ENCODE measurements at places on chromosomes 11 and 22.

DNA sequence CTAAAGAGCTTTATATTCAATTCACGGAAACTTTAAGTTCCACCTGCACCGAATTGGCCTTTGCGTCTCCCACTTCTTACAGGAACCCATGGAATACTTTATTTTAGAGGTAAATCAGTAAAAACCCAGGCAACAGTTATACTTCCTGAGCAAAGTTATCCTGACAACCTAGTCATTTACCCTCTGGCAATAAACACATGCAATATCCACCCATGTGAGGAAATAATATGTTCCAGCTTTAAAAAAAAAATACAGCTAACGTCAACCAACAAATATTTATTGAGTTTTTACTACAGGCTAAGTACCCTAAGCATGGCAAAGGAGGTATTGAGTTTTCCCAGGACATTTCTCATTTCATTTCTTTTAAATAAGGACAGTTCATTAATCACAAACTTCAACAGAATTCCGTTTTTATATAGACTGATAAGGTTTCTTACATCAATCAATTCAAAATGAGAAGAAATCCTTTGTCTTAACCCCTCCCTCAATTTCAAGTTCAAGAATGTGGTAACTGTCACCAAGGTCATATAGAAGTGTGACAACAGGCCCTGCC lies 38.3 kb upstream of the CCDC34 start:
- DNase-seq, result no peak

DNA sequence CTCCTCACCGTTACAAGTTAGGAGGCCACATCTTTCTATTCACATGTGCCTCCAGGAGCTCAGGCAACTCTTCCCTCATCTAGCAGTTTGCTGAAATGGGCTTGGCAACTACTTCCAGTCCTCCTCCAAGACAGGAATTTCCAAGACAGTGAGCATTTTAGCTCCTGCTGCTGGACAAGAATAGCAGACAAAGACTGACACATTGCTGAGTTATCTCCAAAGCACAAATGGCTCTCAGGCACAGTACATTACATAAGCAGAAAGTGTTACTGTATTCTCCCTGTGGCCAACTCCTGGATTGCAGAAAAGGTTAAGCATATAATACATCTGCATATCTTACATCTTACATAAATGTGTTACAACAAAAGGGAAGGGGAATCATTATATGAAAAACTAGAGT lies 83.2 kb upstream of the POU2AF2 start:
- no peak for DNase-seq

- DNase-seq, result no peak
Measured at GRCh38 chr22:18091916-18092526, 14.2 kb downstream of the PEX26 start.

DNA sequence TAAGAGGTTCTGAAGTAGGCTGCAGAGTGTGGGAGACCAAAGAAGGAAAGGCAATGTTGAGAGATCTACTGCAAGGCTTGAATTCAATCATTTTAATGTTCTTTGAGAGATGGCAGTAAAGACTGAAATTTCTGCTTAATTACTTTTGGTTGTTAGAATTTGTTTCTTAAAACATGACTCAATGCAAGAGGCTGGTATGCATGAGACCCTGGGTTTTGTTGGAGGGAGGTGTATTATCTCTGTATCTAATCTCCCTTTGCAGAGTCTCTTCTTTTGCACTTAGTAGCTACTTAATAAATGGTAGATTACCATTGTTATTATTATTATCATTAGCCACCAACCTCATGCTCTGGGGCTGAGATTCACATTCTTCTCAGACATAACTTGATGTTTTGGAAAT lies 87.4 kb upstream of the DRD2 start:
- no peak for DNase-seq

DNA sequence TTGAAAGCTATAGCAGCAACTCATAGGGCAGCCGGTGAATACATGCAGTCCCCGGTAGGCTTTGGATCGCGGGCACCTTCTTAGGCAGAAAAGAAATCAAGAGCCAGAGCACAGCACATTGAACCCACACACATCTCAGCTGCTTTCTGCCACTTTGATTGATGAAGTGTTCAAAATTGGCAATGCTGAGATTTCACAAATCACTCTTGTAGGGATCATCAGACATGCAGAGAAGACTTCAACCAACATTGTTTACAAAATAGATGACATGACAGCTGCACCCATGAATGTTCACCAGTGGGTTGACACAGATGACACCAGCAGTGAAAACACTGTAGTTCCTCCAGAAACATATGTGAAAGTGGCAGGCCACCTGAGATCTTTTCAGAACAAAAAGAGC lies 350.2 kb upstream of the ARHGAP42 start:
- DNase-seq, result no peak

DNA sequence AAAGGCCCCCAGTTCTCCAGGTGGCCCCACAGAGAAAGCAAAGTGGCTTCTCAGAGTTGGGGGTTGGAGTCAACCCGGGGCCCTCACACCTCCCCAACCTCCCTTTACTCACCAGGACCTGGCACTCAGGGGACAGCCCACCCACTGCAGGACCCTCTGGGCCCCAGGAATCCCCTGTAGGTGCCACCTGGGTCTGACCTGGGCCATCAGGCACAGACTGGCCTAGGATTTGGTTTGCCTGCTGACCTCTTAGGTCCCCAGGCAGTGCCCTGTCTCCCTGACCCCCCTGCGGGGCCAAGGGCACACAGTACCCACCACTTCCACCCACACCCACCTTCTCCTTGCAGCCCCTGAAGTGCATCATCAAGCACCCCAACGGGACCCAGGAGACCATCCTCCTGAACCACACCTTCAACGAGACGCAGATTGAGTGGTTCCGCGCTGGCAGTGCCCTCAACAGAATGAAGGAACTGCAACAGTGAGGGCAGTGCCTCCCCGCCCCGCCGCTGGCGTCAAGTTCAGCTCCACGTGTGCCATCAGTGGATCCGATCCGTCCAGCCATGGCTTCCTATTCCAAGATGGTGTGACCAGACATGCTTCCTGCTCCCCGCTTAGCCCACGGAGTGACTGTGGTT lies 16.0 kb downstream of the POLR3H start:
- DNase-seq, result no peak

GRCh38 chr11:73288873-73289707 lies 17.0 kb downstream of the P2RY6 start:
- no peak for DNase-seq

GRCh38 chr22:50102946-50103345 lies 13.1 kb downstream of the MOV10L1 start:
- no peak for DNase-seq

- DNase-seq, result no peak
Measured at GRCh38 chr11:30749268-30749667, 163.1 kb upstream of the MPPED2 start.

GRCh38 chr11:114039551-114039950 lies 20.0 kb upstream of the ZBTB16 start:
- DNase-seq, result no peak

DNA sequence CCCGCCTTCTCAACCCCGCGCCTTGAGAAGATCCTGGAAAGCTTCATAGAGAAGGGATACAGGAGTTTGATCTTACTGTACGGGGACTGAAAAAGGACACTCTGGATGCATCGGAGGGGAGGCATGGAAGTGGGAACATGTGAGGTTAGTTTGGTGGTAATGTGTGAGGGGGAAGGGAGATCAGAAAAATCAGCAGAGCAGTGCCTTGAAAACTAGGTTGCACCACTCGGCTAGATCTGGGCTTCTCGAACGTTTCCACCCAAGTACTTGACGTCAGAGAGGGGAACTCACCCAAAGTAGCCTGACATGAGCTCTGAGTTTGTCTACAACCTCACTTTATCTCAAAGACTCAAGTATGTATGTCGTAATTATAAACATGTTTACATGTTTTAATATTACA lies 14.5 kb downstream of the USP35 start:
- DNase-seq, result no peak

GRCh38 chr22:24887260-24887659 lies 59.2 kb downstream of the LHFPL7 start:
- no peak for DNase-seq

DNA sequence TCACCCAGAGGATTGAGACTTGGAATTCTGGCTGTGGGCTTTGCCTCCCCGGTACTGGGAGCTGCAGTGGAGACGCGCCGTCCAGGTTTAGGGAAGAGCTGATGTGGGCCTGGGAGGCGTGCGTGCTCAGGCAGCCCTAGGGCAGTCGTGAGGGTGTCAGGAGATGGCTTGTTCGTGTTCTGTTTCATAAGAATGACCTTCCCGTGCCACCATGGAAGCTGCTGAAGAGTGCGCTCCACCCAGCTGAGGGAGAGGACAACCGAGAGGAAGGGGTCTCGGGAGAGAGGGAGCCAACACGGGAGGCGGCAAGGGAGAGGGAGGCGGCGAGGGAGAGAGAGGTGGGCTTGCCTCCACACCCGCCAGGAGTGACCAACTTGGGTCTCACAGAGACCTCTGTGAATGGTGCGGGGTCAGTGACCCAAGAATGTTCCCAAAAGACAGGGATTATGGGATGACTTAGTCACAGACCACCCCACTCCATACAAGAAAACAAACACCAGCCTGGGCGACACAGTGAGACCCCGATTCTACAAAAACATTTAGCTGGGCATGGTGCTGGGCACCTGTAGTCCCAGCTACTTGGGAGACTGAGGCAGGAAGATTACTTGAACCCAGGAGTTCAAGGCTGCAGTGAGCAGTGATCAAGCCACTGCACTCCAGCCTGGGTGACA lies 14.7 kb upstream of the TRMU start:
- no peak for DNase-seq

GRCh38 chr11:102138670-102139069 lies 28.4 kb downstream of the YAP1 start:
- no peak for DNase-seq

GRCh38 chr22:49103314-49104059 lies 724.2 kb downstream of the BRD1 start:
- DNase-seq, result no peak

GRCh38 chr22:38153821-38154562 lies 27.6 kb downstream of the PLA2G6 start:
- no peak for DNase-seq

- no peak for DNase-seq
Measured at GRCh38 chr11:82718821-82719220, 14.8 kb downstream of the FAM181B start.

Measured in stimulated activated CD4-positive, alpha-beta T cell treated with anti-CD3 and anti-CD28 coated beads, Interleukin-1b, Interleukin-23, amount 100 ng/mL, for 24 hours (primary cell).